ENCODE measurements at places on chromosomes 7 and 10.

GRCh38 chr10:118449521-118449920 lies 107.4 kb upstream of the FAM204A start:
- no peak for DNase-seq

GRCh38 chr7:158264881-158265742 lies 322.5 kb downstream of the PTPRN2 start:
- DNase-seq = no peak

DNA sequence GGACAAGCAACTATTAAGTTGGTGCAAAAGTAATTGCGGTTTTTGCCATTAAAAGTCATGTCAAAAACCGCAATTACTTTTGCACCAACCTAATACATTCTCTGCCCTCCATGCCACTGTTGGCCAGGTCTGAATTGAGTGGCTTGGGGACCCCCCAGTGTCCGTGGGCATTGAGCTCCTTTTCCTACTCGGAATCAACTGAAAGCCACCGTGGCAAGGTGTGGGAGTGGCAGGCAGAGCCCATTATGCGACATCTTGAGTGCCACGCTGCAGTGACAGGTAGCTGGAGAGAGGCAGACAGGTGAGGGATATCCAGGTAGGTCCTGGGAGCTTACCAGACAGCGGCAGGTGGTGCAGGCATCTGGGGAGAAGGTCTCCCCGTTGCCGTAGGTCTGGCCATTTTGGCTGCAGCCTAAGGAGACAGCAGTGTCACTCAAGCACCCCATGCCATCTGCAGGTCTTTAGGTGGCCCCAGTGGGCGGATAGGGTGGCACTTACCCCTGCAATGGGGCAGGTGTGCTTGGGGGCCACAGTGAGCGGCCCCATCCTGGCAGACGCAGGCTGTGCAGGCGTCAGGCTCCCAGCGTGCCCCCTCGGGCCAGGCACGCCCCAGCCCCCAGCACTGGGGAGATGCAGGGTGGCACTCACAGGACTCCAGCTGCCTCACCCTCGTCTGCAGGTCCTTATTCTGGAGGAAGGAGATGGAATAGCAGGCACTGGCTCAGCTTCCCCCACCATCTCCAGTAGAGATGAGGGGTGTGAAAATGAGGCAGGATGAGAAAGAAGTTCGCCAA lies 3.5 kb downstream of the KCP start:
- DNase-seq = no peak

DNA sequence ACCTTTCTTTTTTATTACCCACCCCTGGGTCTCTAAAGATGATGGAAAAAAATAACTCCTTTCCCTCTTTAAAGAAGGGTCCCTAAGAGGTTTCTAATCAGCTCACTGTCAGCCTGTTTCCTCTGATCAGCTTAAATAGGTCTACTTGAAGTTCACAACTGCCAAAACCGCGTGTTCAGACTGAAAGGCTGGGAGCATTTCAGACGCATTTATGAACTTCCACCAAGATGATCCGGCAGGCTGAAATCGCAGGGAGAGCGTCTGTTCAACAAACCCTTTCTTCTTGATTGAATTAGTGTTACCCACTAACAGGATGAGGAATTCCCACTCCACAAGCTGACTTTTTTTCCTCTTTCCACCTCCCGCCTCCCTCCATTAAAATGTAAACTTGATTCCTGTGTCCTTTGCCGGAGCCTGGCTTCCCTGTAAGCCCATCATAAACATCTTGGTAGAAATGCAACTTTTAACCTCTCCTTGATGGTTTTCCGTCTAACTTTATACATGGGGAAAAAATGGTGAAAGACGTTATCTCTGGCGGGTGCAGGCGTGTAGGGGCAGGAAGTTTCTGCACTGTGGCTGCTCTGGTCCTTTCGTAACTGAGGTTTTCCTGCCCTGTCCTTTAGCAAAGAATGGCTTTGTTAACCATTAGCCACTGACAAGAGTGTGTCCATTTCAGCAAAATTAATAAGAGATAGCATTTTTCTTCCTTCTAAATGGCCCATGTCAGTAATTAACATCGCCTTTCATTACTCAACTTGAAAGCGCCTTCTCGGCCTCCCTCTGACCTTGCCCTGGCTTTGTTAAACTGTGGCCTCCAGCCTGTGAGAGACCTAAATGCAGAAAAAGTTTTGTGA lies 130.7 kb downstream of the BAMBI start:
- no peak for DNase-seq

GRCh38 chr10:33509231-33509831 lies 174.9 kb upstream of the NRP1 start:
- DNase-seq = no peak

- no peak for DNase-seq
These were observed 229.3 kb downstream of the DGKB start for GRCh38 chr7:14673202-14673601.

GRCh38 chr10:8102708-8103401 lies 48.4 kb downstream of the GATA3 start:
- no peak for DNase-seq

- DNase-seq = no peak
These were observed 593.3 kb downstream of the POM121L12 start for GRCh38 chr7:53628775-53629174.

- DNase-seq = no peak
These were observed 208.9 kb downstream of the DNAJB6 start for GRCh38 chr7:157545681-157546060.

- no peak for DNase-seq
These were observed 50.4 kb downstream of the NRAP start for GRCh38 chr10:113613427-113613826.

DNA sequence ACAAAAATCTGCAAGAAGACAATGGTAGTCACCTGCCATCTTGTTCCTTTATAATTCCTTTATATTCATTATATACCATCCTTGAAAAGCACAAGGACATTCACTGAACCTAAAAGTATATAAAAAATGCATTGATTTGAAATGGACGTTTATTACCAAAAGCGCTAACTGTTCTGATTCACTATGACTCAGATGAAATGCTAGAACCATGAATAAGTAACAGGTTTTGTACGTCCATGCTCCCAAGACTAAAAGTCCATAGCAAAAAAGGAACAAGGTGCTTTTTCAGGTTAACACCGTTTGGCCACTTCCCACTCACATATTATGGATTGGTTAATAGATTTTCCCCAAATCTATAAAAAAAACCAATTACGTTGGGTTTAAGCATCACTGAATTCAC lies 109.4 kb downstream of the PPP1R17 start:
- no peak for DNase-seq

GRCh38 chr7:80480566-80480965 lies 31.3 kb downstream of the GNAT3 start:
- no peak for DNase-seq

GRCh38 chr10:86941991-86942421 lies 15.4 kb downstream of the MMRN2 start:
- peak; percentile 35 for DNase-seq

DNA sequence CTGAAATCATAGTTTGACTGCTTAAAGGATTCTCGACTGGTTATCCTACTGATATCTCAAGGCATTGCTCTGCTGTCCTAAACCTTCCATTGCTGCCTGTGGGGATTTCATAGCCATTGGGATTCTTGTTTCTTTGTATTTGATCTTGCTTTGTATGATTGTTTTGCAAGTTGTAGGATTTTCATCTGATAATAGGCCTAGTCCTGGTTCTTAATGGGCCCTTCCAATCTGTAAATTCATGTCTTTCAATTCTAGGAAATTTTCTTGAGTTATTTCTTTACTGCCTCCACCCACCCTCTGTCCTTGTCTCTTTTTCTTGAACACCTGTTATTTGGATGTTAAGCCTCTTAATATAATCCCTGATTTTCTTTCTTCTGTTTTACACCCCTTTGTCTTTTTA lies 72.2 kb downstream of the LANCL2 start:
- no peak for DNase-seq

Data from posterior cingulate gyrus (tissue), 11 donors.